ENCODE measurements at places on chromosomes 13 and 19. TPM values are rescaled to one million over a fixed set of nuclear protein-coding genes. Genes with fewer than 3 reads are reported as not detected.

DNA sequence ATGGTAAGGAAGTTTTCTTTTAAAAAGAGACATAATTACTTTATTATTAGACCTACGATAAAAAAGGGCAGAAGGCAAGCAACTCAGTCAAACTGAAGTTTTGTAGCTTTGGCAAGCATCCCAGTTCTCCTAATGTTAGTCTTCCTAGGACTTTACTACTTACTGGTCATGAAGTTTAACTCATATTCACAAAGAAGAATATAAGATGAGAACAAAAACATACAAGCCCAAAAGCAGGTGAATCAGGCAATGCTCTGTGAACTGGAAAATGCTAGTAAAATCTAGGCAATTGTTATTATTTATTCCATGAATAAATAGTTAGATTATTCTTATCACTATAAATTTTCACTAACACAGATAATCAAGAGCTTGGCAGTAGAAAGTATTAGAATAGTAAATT lies 85.0 kb downstream of the MIPEP start:
- DNase-seq: no peak

GRCh38 chr19:45976178-45976577 lies 2.5 kb upstream of the NOVA2 start:
- DNase-seq: peak; percentile 75

- no peak for DNase-seq
Observed at GRCh38 chr19:49895566-49896297, 955 bp downstream of the IL4I1 start.

DNA sequence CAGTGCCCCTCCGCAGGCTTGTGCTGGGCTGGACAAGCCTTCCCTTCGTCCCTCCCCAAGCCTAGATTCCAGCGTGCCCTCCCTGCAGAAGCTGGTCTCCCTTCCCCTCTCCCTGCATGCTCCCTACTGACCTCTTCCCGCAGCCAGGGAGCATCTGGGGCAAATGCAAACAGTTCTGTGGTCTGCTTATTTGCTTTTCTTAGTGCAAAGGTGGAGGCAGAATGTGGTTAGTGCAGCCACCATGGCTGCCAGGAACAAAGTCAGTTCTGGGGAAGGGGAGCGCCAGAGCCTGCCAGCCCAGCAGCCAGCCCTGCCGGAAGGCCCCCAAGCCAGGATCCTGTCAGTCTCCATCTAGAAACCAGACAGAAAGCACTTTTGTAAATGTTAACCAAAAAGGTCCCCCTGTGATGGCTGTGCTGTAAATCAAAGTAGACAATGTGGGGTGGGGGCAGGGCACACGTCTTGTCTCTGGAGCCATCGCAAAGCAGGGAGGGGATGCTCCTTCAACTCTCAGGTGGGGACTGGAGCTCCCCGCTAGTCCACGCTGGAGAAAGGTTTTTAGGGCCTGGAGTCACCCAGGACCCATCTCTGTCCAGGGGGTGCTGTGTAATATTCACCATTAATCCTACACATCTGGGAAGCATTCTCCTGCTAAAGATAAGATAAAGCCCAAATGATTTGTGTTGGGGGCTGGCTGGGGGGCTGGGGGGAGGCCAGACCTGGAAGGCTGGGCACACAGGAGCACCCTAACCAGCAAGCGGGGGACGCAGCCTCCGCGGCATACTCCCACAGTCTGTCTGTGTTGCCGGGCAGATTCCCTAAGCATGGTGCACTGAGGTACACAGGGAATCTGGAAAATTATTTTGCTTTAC lies 30.9 kb downstream of the SERP2 start:
- DNase-seq: peak; percentile 46

The KBTBD6 gene
- total RNA-seq: 12.5 TPM

The SLC6A16 gene
- total RNA-seq: 0.31 TPM

The ZNF99 gene
- total RNA-seq: 0.03 TPM

The SWSAP1 gene
- total RNA-seq: 4.1 TPM
